ENCODE measurements at places on chromosomes 7 and 10.
A peak's percentile ranks its signal among the peaks of the same experiment; 100 is the strongest.

GRCh38 chr10:88565072-88565471 lies 18.0 kb downstream of the RNLS start:
- DNase-seq, result no peak

DNA sequence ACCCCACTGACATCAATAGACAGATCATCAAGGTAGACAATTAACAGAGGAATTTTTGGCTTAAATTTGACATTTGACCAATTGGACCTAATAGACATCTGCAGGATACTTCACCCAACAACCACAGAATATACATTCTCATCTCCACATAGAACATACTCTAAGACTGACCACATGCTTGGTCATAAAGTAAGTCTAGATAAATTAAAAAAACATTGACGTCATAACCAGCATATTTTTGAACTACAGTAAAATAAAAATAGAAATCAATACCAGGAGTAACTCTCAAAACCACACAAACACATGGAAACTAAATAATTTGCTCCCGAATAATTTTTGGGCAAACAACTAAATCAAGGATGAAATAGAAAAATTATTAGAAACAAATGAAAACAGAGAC lies 205.7 kb downstream of the REEP3 start:
- no peak for DNase-seq

GRCh38 chr7:1555046-1555812 lies 776 bp downstream of the TMEM184A start:
- no peak for DNase-seq

GRCh38 chr7:139249179-139249810 lies 18.3 kb downstream of the UBN2 start:
- DNase-seq, result no peak

- DNase-seq, result no peak
These were observed at the start of gene PNLIPRP2 for GRCh38 chr10:116620423-116621400. TSS of gene PNLIPRP2 (plus strand) at chr10:116620953.

- no peak for DNase-seq
These were observed 89.5 kb downstream of the HECW1 start for GRCh38 chr7:43201912-43202311.

- no peak for DNase-seq
These were observed 59.1 kb downstream of the TFEC start for GRCh38 chr7:115971506-115971905.

DNA sequence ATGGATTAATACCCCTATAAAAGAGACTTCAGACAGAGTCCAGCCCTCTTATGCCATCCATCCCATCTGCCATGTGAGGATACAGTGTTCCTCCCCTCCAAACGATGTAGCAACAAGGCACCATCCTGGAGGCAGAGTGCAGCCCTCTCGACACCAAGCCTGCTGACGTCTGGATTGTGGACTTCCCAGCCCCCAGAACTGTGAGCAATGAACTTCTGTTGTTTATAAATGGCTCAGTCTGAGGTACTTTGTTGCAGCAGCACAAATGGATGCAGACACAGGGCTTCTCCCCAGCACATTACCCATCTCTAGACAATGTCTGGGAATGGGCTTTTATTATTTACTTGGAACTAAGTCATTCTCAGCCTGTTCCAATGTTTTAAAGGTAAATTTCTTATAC lies 195.6 kb downstream of the WDR37 start:
- no peak for DNase-seq

DNA sequence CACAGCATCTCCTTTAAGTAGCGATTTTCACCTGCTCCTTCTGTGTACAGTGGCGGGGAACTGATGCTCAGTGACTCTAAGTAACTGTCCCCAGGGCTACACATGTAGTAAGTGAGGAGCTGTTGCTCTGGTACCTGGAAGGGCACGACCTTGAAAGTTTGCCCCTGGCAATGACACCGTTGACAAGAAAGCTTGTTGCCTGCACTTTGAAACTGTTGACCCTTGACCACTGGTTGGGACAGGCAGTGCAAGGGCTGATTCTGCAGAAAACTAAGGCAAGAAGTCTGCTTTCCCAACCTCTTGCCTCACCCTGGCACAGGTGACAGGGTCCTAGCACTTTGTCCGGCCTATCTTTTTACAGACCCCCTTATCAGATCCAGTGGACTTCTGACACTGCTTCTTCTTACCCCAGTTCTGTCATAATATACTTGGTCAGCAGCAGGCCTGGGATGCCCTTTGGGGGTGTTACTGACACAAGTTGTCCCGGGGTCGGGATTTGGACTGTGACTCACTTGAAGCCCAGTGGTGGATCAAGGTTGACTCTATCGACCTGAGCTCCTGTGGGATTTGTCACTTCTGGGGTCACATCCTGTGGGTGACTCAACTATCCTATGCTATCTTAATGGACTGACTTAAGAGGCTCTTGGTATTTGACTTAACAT lies 5.8 kb downstream of the ACSL5 start:
- DNase-seq, result no peak

DNA sequence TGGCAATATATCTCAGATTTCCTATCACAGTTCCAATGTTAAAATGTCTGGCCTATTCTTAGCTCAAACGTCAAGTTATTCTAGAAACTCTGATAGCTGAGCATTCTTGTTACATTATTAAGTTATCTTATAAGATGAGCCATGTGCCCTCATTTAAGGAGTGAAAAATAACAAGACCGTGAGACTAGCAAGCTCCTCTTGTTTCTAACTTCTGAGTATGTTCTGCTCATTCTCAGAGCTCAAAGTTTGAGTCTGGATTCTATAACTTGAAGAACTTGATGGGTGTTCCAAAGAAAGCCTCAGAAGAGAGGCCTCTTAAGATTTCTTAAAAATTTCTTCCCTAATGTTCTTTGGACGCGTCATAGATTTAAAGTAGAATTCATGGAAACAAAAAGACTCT lies 215.2 kb downstream of the HTR7 start:
- DNase-seq, result no peak

DNA sequence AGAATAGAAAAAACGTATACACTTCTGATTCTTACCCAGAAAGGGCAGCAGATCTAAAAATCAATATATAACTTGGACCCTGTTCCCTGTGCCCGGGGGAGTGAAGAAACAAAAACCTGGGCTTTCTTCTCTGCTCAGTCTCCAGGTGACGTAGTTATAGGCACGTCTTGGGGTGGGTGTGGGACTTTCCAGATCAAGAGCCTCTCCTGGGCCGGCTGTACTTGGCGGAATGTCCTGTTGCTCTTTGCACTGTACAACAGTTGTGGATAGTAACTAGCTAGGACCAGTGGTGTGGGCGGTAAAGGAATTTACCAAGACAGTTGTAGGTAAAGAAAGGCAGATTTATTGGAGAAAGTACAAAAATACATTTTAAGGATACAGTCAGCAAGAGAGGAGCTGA lies 40.4 kb upstream of the STEAP4 start:
- no peak for DNase-seq

DNA sequence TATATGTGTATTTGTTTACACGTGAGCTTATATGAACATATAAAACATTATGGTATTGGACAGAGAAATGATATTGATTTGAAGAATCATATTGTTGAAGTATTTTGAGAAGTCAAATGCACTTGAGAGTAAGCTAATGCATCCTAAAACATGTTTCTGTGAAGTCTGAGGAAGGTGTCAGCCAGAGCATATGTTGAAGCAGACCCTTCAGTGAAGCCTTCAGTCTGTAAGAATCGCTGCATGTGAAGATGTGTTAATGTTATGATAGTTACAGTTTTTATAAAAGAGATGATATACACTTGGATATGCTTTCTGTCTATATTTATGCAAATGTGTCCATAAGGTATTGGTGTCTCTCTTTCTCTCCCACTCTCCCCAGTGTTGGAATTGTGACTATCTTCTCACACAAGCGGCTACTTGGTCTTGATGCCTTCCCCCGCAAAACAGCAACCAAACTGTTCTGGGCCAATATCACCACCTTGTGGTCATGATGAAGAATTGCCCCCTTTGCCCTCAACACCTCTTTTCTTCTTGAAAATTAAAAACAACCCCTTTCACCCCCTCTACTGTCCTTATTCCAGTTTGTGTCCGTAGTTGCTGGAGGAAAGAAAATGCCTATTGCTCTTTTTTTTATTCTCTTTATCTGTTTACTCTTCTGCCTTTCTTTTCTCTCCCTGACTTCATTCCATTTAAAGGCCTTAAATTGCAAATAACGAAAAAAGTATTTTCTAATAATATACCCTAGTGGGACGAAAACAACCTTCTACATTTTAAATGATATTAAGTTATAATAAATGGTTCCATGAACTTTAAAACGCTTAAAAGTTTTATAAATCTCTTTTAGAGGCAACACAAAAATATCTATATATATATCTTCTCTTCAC lies 64.9 kb downstream of the IKZF1 start:
- DNase-seq, result peak; percentile 44

DNA sequence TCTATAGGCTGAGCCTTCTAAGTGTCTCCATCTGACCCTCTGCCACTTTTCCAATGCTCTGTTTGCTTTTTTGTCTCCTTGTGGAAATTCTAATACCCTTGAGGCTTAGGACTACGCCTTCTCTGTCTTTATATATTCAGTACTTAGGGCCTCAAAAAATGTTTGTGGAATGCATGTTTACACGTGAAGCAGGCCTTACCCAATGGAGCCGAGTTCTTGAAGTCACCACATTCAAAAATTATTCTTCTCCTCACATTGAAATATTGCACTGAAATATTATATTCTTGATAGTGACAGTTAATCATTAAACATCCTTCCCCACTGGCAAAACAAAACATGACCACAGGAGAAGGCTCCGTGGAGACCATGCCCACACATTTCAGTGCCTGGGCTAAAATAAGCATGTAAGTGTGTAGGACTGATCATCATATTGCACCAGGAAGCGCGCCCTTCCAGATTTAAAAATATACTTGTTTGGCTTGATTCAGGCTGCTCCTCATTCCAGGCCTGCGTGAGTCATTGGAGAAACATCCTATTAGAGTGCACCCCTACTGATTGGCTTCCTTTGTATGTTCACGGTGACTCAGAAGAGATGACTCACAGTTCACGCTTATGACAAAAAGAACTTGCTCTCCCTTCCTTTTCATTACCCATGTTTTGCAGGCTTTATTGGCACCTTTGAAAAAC lies 307.4 kb upstream of the AOAH start:
- peak; percentile 90 for DNase-seq

- no peak for DNase-seq
These were observed 351.4 kb upstream of the NPVF start for GRCh38 chr7:25579778-25580075.

- no peak for DNase-seq
These were observed 908.3 kb downstream of the KCNMA1 start for GRCh38 chr10:76729346-76729745.
